ENCODE measurements at places on chromosomes 1 and 21.

- DNase-seq, result no peak
Observed at GRCh38 chr1:119327450-119328155, 41.0 kb upstream of the HAO2 start.

DNA sequence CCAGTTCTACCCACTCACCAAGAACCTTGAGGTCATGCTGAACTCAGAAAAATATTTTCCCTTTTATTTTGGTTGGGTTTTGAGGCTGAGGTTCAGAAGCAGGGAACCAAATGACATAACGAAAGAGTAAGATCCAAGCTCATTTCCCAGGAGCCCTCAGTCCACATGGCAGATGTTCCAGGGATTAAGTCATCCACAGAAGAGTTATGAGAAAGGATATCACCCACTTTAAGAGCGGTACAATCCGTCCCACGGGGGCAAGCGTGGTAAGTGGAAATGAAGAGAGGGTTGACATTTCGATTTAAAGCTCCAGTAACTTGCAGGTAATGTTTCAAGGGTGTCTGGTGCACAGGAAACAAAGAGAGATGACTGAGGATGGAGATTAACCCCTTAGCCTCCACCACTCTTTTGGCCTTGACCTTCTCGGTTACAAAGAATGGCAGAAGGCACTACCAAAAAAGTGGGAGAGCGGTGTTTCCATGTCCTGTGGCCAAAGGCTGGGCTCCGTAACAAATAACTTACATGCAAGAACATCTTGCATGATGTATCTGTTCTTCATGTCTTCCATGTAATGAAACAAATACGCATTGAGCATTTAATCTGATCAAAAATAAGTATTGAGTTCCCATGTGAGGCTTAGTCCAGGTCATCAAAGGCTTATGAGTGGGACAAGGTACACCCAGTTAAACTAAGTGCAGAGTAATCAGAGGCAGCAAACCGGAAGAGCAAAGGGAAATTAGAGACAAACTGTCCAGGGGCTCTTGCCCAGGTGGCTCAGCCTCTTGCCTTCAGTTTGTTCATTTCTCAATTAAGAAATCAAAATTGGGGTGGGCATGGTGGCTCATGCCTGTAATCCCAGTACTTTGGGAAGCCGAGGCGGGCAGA, 241.4 kb downstream of the TOMM20 start:
- DNase-seq, result no peak

DNA sequence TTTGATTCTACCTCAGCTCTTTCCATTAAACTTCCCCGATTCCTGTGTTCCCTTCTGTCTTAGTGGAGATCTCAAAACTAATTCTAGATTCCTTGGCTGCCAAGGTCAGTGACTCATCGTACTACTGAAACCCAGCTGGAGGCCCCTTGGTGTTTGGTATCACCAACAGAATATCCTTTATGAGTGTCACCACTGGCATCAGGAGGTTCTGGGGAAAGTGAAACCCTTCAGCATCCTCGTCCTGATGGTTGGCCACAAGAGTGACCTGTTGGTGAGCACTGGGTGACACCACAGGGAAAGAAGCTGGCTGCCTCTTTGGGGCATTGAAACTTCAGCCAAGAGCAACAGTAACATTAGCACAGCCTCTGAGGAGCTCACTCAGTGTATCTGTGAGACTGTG, 9.6 kb downstream of the RAB42 start:
- no peak for DNase-seq

DNA sequence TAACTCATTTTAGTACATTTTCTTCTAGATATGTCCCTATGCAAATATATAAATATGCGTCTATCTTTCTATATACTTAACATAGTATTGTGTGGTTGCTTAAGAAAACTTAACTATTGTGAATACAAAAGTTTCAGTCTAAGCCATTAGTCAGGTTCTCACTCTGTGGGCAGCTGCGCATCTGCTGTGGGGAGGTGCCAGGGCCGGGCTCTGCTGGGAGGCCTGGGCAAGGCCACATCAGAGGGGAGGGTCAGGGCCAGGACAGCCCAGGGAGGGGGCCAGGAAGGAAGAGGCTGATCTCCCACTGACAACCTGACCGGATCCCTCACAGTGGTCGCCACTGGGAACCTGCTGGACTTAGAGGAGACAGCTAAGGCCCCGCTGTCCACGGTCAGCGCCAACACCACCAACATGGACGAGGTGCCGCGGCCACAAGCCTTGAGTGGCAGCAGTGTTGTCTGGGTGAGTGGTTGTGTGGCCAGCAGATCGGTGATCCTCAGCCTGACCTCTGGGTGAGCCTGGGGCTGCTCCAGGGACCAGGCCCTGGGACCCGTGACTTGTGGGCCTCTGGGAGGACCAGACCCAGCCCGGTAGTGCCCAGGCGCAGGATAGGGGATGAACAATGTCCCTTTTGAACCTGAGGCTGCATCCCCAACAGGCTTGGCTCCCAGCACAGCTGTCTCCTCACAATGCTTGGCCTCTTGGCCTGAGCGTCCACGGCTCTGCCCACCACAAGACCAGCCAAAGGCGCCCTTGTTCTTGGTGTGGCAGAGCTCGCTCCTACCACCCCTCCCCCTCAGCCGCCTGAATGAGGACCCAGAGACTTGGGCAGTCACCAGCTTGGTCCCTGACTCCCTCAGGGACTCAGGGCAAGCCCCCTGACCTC, 20.2 kb downstream of the LDLRAP1 start:
- DNase-seq, result no peak

DNA sequence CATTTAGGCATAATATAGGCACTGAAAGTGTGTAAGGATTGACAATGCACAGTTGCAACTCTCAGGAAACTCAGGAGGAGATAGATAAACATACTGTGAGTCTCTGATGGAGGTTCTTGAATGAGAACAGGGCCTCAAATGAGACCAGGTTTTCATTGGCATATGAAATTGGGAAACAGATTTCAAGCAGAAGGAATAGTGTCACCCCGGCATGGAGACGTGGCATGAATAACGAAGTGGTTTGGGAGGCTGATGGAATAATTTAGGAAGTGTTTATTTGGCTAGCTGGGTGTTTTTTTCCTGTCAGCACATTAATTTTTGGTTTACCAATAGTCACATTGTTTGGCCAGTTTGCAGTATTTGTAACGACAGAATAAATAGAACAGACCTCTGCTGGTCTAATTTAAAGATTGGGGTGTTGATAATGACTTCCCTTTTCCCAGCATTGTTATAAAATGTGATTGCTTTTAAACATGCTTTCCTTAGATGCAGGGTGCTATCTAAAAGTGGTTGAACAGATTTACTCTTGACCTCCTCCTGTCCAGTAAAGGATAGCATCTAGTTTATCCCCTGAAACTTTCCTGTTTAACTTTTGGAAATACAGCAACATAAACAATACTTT, 132.0 kb downstream of the C1orf21 start:
- no peak for DNase-seq

DNA sequence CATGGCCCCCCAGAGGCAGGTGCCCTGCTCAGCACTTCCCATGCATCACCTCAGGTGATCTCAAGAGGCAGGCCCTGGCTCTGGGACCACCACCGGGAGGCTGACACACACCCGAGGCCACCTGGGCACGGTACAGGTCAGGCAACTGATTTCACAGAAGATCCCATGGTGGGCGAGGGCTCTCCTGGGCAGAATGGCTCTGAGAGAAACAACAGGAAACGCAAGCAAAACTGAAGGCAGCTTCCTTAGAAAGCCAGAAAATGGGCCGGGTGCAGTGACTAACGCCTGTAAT, 11.4 kb upstream of the SKI start:
- DNase-seq, result no peak

DNA sequence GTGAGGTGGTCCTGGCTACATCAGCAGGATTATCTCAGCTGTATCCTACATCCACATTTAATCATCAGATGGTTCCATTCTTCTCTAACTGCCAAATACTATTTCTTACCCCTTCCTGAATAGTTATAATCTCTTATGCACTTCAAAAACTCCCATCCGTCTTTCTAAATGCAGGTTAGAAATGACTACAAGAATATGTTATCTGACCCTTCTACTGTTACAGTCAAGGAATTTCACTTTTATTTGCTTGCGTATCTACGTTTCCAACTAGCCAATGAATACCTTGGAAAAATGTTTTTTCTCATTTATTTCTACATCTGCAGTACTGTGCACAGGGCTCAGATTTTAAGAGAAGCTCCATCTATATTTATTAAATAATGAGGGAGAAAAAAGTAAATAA, 709.9 kb downstream of the KCNT2 start:
- DNase-seq, result no peak

- DNase-seq, result peak; percentile 16
Observed at GRCh38 chr1:180981596-180982387, 40.9 kb downstream of the STX6 start.

DNA sequence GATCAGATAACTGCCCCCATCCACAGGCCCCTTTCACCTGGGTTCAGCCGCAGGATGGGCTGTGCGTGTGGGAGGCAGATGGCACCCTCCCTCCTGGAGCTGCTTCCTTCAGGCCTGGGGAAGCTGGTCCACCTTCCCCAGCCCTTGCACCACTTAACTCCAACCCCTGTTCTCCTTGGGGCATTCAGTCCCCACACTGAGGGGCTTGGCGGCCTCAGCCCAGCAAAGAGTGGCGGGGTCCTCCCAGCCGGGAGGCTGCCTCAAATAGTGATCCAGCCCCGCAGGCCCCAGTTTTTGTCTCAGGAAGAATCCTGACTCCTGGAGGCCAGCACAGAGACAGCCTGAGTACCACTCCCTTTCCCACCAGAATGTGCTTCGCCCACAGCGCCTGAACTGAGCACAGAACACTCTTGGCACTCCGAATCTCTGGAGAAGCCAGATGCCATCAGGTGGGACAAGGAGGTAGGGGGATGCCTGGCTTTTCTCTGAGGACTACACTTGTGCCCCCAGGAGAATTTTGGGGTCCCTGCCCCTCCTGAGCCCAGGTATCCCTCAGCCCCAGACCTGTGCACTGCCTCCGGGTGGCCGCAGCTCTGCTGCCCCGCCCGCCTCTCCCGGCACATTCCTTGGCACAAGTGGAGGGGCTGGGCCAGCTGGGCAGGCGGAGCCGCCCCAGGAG, 936 bp downstream of the PAQR6 start:
- no peak for DNase-seq

DNA sequence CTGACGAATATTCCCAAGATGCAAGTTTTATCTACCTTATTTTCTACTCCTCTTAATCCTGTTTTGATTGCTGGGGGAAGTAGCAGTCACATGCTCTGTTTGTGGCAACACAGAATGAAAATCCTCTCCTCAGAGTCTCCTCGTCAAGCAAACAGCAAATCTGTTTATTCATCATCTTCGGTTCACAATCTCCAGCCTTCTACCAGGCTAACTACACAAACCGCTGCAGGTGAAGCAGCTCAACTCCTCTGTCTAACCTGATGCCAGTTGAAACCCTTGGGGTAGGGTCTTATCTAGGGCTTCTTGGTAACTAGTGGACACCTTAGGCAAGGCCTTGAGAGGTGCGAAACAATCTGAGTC, 91.0 kb downstream of the SIPA1L2 start:
- no peak for DNase-seq

- DNase-seq, result no peak
Observed at GRCh38 chr1:32201011-32201855, 838 bp downstream of the CCDC28B start.

DNA sequence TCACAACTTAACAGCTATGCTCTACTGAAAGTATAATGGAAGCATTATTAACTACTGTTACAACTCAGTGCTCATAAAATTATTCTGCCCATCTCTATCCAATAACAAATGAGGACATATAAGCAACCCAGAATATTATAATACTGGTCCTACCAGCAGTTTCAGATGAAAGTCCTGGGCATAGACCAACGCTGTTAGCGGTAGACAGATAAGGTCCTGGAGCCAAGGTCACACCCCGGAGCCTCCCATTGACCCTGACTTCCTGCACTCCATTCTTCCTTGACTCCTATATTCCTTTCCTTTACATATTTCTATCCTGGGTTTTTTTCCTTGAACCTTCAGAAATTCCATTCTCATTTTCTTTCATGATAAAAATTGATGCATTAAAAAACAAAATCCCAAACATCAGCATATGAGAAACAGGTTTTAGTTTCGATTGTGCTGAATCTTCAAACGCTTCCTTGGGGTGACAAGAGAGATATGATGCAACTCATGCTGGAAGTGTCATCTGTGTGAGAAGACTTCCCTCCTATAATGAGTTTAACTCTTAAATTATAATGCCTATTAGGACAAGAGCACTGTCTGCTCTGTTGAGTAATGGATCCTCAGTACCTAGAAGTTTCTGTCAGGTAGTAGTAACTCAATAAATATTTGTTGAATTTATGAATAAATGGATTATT, 831.1 kb downstream of the LRRIQ3 start:
- DNase-seq, result no peak

- DNase-seq, result no peak
Observed at GRCh38 chr21:32328595-32328994, 29.9 kb downstream of the MRAP start.

DNA sequence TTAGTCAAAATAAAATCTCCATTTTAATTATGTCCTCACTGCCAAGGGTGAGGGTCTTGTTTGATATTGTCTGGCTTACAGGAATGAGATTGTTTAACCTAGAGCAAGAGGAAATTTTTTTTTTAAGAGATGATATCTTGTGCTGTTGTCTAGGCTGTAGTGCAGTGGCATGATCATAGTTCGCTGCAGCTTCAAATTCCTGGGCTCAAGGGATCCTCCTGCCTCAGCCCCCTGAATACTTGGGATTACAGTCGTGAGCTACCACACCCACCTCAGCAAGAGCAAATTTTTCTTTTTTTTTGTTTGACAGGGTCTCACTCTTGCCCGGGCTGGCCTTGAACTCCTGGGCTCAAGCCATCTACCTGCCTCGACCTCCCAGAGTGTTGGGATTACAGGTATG, 84.6 kb downstream of the DISP1 start:
- DNase-seq, result no peak

GRCh38 chr1:203206129-203206687, 19.7 kb upstream of the CHI3L1 start:
- DNase-seq, result no peak

GRCh38 chr1:209657918-209658317, 5.7 kb upstream of the LAMB3 start:
- DNase-seq, result no peak

- DNase-seq, result no peak
Observed at GRCh38 chr21:35509001-35509704, 460.1 kb upstream of the RUNX1 start.

- DNase-seq, result no peak
Observed at GRCh38 chr1:17007121-17007520, 4.6 kb downstream of the ATP13A2 start.

DNA sequence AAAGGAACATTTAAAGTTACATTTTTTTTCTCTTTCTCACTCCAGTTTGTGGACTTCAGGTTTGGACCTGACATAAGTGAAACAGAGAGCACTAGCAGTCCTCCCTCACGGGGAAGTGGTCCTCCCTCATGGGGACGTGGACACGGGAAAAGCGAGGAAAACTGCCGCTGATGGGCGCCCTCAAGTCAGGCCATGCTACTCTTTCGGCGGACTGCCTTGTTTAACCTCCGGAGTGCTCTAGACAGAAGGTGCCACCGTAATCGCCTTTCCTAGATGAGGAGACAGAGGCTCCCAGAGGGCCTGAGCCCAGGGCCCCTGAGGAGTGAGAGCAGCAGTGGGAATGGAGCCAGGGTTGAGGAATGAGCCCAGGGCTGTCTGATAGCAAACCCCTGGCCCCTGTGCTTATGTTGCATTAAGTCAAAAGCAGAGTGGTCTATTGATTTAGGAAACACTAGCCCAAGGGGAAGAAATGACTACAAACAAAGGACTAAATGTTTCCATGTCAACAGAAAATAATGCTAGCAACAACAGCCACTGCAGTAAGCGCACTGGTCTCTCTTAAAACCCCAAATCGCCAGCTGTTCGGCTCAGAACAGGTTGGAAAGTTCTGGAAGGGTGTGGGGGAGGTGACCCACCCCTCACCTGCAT, 84.1 kb downstream of the DMRTB1 start:
- DNase-seq, result no peak
